ENCODE measurements at places on chromosomes 2 and 18. TPM values are rescaled to one million over a fixed set of nuclear protein-coding genes. Genes with fewer than 3 reads are reported as not detected.

The KRTCAP3 gene
- total RNA-seq, result 11.5 TPM

GRCh38 chr2:190320696-190321095 is 1.1 kb upstream of the HIBCH start:
- H3K27me3 ChIP-seq, result no peaks in the 10 kb centered on the region
- H3K27ac ChIP-seq, result no peak overlapping the region
- peak overlapping the region; percentile 87 for H3K4me3 ChIP-seq

The SCN7A gene
- not detected for total RNA-seq

The MEX3C gene
- total RNA-seq, result 70.8 TPM

DNA sequence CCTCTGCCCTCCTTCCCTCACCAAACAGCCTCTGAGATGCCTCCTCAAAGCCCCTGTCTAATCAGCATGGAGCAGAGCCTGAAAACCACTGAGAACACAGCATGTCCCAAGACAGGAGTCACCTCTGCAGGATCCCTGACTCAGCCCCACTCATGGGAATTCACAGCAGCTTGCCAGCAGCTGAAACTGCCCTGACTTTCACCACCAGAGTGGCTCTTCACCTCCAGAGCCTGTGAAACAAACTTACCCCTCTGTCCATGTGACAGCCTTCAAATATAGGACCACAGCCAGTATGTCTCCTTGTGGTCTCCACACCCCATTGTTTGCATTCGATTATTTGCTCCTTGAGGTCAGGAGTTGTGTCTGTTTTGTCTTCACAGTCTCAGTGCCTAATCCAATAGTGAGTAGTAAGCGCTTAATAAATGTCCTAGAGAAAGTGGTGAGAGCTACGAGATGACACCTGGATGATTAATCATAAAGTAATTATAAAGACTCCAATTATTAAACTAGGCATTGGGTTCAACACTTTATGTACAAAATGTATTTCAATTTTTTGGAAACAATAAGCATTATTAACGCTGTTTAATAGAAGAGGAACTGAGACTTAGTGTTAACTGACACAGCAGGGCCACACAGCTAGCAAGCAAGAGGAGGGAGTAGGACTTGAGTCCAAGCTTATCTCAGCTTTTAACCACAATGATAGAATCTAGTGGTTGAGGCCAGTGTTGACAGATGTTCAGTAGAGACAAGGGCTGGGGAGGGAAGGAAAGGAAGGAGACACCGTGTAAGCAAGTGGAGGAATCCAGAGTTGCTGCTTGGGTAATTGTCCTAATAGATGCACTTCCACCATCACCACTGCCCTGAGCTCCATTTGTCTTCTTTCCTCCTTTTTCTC is 358.7 kb upstream of the TNP1 start:
- H3K4me1 ChIP-seq, result no peaks in the 10 kb centered on the region
- no peaks in the 10 kb centered on the region for H3K27me3 ChIP-seq
- H3K36me3 ChIP-seq, result no peaks in the 10 kb centered on the region

DNA sequence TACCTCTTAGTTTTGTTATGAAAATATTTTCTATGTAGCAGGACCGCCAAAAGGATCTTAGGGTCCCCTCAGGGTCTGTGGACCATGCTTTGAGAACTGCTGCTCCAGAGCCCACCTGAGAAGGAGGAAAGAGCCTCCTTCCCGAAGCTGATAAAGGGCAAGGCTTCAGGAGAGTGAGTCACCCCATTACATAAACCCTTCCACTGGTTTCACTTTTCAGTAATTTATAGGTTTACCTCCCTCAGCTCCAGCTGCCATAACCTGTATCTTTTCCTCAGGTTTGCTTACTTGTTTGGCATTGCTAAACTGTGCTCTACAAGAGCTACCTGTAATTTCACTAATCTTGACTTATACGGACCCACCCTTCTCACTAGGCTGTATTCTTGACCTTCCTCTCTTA is 6.6 kb downstream of the TTLL4 start:
- no peak for DNase-seq
- no peak overlapping the region for H3K4me3 ChIP-seq

GRCh38 chr2:108370080-108370479 is 7.7 kb upstream of the SULT1C4 start:
- H3K4me3 ChIP-seq, result no peak overlapping the region
- H3K4me1 ChIP-seq, result no peaks in the 10 kb centered on the region
- no peak for DNase-seq
- no peaks in the 10 kb centered on the region for H3K36me3 ChIP-seq

The ERFE gene
- not detected for total RNA-seq

The UNC80 gene
- not detected for total RNA-seq

DNA sequence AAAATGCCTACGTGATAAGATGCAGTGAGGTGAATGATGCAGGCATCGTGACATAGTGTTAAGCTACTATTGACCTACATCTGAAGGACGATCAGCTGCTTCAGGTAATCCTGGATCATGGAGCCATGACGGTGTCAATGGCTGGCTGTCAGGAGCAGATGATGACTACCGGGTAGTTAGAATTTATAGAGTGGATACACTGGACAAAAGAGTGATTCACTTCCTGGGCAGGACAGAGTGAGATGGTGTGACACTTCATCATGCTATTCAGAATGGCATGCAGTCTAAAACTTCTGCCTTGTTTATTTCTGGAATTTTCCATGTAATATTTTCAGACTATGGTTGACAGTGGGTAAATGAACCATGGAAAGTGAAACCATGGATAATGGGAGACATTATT is 29.5 kb downstream of the METTL8 start:
- H3K36me3 ChIP-seq, result no peaks in the 10 kb centered on the region
- no peaks in the 10 kb centered on the region for H3K27me3 ChIP-seq
- H3K27ac ChIP-seq, result no peak overlapping the region
- H3K4me3 ChIP-seq, result no peak overlapping the region
- no peaks in the 10 kb centered on the region for H3K4me1 ChIP-seq

The SMARCAL1 gene
- 6.3 TPM for total RNA-seq

DNA sequence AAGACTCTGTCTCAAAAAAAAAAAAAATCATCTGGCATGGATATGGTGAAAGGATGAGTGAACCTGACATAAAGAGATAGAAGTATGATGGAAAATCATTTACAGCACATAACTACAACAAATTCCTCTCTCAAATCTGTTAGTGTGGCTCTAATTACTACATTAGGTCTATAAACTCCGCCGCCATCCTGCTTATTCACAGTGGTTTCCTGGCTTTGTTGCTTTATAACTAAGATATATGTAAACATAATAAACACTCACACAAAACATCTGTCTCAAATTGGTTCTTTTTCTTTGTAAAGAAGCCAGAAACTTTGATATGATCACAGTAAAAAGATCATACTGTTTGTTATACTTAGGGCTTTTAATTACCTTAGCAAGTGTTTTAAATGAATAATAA is 412.6 kb upstream of the FAM98A start:
- no peak overlapping the region for H3K4me3 ChIP-seq
- H3K36me3 ChIP-seq, result no peaks in the 10 kb centered on the region
- H3K27ac ChIP-seq, result no peak overlapping the region

- DNase-seq, result no peak
- no peak overlapping the region for H3K27ac ChIP-seq
- no peak overlapping the region for H3K4me3 ChIP-seq
- H3K27me3 ChIP-seq, result no peaks in the 10 kb centered on the region
- H3K4me1 ChIP-seq, result no peaks in the 10 kb centered on the region
- H3K36me3 ChIP-seq, result peaks cover 2% of the 10 kb centered on the region
Measured at GRCh38 chr2:43453179-43454170, 142.4 kb downstream of the THADA start.

GRCh38 chr2:237456200-237456843 is 30.7 kb upstream of the MLPH start:
- no peak for DNase-seq
- no peaks in the 10 kb centered on the region for H3K4me1 ChIP-seq
- no peaks in the 10 kb centered on the region for H3K36me3 ChIP-seq
- H3K4me3 ChIP-seq, result no peak overlapping the region

DNA sequence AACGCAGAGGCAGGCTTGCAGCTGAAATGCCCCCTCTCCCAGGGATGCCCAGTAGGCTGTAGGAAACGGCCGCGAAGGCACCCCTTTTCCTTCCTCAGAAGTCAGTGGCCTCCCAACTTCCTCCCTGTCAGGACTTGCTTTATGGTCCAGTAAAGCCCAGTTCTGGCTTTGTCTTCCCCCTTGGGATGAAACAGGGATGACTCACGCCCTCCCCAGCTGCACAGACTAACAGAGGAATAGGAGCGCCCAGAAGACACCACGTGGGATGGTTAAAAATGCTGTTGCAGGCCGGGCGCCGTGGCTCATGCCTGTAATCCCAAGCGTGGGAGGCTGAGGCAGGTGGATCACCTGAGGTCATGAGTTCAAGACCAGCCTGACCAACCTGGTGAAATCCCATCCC is 6.9 kb downstream of the CREG2 start:
- peaks cover 2% of the 10 kb centered on the region for H3K27me3 ChIP-seq
- H3K27ac ChIP-seq, result no peak overlapping the region
- no peak overlapping the region for H3K4me3 ChIP-seq
- no peaks in the 10 kb centered on the region for H3K36me3 ChIP-seq
- no peak for DNase-seq

The SIGLEC15 gene
- not detected for total RNA-seq

The CSRNP3 gene
- not detected for total RNA-seq

- no peak overlapping the region for H3K27ac ChIP-seq
- no peak for DNase-seq
- no peak overlapping the region for H3K4me3 ChIP-seq
- no peaks in the 10 kb centered on the region for H3K27me3 ChIP-seq
Measured at GRCh38 chr18:43847164-43848091, 570.1 kb upstream of the SYT4 start.

- H3K4me3 ChIP-seq, result no peak overlapping the region
- no peaks in the 10 kb centered on the region for H3K27me3 ChIP-seq
- no peak for DNase-seq
- no peak overlapping the region for H3K27ac ChIP-seq
Measured at GRCh38 chr2:107811411-107811810, 15.3 kb upstream of the RGPD4 start.

The FZD7 gene
- total RNA-seq, result 0.17 TPM

GRCh38 chr2:170394641-170395387 is 216.9 kb downstream of the MYO3B start:
- DNase-seq, result no peak
- H3K27ac ChIP-seq, result no peak overlapping the region

Measured in CD4-positive, alpha-beta T cell (primary cell).